ENCODE measurements at places on chromosomes 4 and X.

- DNase-seq: no peak
These were observed 363.1 kb upstream of the HS3ST1 start for GRCh38 chr4:11791797-11792196.

GRCh38 chrX:65034292-65034667, 58.0 kb upstream of the ZC4H2 start:
- no peak for DNase-seq

- DNase-seq: no peak
These were observed 29.3 kb upstream of the GPR101 start for GRCh38 chrX:137062915-137063617.

- no peak for DNase-seq
These were observed 11.1 kb downstream of the LEF1 start for GRCh38 chr4:108157655-108158054.

- no peak for DNase-seq
These were observed 53.8 kb upstream of the ABCG2 start for GRCh38 chr4:88212253-88212561.

DNA sequence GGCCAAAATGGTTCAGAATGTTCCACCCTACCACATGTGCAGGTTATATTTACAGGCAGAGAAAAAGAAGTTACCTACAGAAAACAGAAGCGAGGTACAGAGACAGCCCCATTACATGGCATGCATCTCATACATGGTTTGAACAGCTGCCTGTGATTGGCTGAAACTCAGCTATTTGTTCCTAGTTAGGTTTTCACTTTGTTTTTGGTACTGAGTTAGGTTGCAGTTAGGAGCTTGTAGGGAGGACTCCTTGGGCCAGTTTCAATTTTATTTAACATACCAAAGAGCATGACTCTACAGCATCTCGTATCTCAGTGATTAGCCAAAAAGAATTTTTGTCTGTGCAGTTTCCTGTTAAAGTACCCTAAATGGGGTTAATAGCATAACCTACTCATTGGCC, 392.0 kb downstream of the MAPK10 start:
- DNase-seq: no peak

GRCh38 chr4:8585721-8586212, 5.6 kb downstream of the GPR78 start:
- DNase-seq: no peak

GRCh38 chr4:162891788-162892707, 274.6 kb downstream of the NAF1 start:
- no peak for DNase-seq

GRCh38 chr4:102196221-102196620, 149.1 kb downstream of the SLC39A8 start:
- DNase-seq: peak; percentile 16

GRCh38 chrX:130848763-130849162, 54.2 kb downstream of the ENOX2 start:
- no peak for DNase-seq

DNA sequence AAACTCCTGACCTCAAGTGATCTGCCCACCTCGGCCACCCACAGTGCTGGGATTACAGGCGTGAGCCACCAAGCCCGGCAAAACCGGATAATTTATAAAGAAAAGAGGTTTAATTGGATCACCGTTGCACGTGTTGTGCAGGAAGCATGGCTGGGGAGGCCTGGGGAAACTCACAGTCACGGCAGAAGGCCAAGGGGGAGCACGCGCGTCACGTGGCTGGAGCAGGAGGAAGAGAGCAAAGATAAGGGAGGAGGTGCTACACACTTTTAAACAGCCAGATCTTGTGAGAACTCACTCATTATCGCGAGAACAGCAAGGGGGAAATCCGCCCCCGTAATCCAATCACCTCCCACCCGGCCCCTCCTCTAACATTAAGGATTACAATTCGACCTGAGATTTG, 177.9 kb upstream of the TENM3 start:
- no peak for DNase-seq

All from HS-5 (cell line).